ENCODE measurements at places on chromosomes 12 and 14. TPM values are rescaled to one million over a fixed set of nuclear protein-coding genes. Genes with fewer than 3 reads are reported as not detected.

DNA sequence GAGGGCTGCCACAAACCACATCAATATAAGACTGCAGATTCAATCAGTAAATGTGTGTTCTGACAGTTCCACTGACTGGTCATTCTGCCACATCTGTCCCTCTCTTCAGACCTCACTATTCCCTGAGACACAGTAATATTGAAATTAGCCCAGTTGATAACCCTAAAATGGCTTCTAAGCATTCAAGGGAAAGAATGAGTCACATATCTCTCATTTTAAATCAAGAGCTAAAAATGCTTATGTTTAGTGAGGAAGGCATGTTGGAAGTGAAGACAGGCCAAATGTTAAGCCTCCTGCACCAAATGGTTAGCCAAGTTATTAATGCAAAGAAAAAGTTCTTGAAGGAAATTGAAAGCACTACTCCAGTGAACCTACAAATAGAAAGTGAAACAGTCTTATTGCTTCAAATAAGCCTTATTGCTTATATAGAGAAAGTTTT, 24.5 kb upstream of the KIF21A start:
- no peak for DNase-seq

- no peak for DNase-seq
Observed at GRCh38 chr12:78818487-78818886, 46.1 kb upstream of the SYT1 start.

DNA sequence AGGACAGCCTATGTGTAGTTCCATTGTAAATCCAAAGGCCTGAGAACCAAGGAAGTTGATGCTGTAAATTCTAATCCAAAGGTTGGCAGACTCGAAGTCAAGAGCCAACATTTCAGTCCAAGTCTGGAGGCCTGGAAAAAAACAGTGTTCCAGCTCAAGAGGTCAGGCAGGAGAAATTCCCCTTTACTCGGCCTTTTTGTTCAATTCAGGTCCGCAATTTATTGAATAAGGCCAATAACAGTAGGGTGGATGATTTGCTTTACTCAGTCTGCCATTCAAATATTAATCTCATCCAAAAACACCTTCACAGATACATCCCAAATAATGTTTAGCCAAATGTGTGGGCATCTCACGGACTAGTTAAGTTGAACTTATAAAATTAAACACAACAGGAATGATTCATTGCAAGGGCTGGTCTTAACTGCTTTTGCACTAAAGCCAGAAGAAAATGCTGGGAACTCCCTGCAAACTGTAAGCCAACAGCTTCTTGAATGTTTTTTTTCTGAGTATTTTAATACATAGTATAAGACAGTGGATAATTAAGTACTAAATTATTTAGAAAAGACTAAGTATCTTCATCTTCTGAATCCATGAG, 197.4 kb upstream of the GARIN6 start:
- no peak for DNase-seq

DNA sequence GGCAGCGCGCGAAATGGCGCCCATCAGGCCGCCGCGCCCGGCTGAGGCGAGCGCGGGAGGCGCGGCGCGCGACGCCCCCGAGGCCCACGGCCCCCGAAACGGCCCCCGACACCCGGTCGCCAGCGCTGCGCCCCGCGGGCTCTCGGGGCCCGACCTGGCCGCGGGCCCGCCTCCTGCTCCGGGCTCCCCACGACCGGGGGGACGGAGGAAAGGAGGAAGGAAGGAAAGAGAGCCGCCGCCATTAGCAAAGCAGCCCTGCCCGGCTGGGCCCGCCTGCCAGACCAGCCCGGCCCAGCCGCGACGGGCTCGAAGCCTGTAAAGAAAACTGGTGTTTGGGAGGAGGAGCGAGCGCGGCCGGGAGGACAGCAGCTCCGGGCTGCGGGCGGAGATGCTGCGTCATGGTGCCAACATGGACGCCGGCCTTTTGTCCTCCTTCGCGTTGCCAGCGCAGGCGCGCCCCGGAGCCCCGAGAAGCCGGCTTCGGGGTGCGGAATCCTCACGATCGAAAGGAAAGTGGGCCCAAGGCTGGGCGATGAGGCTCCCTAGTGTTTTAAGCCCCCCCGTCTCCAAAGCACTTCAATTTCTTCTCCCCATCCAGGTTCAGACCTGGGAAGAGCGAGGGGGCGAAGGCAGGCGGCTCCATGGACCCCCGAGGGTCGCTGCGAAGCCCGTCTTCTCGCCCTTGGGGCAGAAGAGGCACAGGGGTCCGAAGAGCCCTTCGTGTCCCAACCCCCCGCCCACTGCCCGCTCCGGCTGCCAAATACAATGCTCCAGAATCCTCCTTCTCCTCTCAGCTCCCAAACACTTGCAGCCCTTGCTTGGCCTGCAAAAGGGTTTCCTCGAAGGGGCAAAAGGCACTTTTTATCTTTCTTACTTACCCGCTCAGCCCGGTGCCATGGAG, 2.9 kb upstream of the SETD1B start:
- DNase-seq = no peak

DNA sequence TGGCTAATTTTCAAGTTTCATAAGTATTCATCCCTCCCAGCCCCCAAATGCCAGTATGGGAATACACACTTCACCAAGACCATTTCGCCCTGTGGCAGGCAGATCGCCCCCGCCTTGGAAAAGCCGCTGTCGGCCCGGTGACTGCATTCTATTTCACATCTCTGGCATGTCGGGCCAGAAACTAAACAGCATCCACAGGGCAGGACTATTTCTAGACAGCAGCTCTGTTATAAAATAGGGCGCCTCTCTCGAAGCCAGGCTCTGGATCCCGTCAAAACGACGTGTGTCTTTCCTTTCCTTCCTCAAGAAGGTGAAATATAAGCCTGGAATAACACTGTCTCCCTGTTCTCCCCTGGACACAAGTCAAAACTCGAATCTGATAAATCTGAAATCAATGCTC, 56.8 kb downstream of the GSC start:
- no peak for DNase-seq

DNA sequence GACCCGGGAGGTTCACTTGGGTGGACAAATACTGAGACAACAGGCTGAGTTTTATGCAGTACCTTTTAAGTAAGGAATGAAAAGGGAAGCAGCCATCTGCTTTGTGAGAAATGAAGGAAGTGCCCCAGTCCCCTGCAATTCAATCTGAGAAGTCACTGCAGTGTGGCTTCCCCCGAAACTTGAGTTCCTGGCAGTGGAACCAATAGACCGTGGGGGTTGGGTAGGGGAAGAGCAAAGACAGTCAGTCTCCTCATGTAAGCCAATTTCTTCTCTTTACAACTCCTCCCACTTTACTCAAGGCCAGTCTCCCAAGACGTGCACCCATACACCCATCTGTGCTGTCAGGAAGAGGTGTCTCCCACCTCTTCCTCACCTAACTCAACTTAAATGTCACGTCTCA, 206.5 kb downstream of the BCAT1 start:
- no peak for DNase-seq

The BDKRB1 gene
- polyA plus RNA-seq = 0.33 TPM

The PARPBP gene
- 13.6 TPM for polyA plus RNA-seq

DNA sequence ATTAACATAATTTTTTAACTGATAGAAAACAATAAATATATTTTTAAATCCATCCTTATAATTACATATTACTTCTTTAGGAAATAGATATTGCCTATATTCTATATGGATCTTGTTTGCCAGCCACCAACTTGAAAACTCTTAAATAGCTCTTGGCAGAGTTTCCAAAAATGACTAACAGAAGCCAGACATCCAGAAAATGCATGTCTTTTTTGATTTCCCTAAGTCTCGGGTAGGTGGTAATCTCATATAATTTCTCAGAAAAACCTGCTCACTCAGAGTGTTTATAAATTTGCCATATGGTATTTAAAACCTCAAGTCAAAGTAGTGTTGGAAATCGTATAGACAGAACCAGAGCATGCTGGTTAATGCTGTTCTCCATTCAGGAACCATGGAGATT, 360.4 kb upstream of the FOXG1 start:
- no peak for DNase-seq

- DNase-seq = no peak
Observed at GRCh38 chr14:92670643-92671366, 77.6 kb downstream of the LGMN start.

DNA sequence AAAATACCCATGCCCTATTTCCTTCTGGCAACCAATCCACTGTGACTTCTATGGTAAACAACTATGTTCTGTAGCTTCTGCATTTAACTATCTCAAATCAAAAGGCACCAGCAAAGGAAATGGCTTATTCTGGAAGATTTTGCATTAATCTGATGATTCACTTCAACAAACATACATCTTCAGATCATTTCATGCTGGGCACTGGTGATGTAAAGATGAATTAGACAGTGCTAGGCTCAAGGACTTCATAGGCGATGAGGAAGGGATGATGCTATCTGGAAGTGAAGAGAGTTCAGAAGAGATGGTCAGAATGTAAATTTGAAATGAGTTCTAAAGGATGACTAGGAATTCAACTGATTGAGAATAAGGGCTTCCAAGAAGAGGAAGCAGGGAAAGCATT, 363.3 kb downstream of the PAWR start:
- DNase-seq = no peak

- DNase-seq = no peak
Observed at GRCh38 chr14:53955671-53956426, 776 bp downstream of the BMP4 start.

The WDR89 gene
- 20.8 TPM for polyA plus RNA-seq

DNA sequence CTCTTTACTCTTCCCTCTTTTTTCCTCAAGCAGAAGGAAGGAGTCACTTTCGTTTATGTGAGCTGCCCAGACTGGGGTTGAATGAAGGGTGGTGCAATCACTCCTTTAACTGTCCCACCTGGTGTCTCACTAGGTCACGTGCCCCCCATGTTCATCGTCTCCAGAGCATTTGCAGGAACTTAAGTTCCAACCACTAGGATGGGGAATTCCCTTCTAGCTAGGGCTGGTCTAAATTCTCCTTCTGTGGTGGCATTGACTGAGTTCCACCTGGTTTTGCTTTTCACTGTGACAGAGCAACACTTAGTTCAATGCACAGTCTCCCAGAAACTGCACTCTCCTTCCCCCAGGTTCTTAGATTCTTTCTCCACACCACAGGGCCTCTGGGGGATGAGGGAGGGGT, 9.5 kb downstream of the FANCM start:
- DNase-seq = no peak

The ZNF384 gene
- 82.7 TPM for polyA plus RNA-seq

The SYNDIG1L gene
- polyA plus RNA-seq = 0.30 TPM

- DNase-seq = no peak
Observed at GRCh38 chr12:127546721-127547505, 720.1 kb upstream of the TMEM132C start.

DNA sequence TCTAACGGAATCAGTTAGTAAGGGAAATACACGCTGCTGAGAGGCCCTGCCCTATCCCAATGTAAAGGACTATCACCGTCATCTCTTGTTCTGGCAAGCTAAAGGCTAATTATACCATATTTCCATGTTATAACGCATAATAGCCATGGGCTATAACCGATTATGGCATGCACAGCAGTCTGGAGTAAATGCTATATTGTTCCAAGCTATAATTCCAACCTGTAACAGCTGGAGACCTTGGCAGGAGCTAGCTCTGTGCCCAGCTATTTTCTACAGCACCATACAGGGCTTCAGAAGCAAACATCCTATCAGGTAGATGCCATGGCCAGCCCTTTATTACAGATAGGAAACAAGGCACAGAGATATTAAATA, 26.3 kb downstream of the SYNE3 start:
- no peak for DNase-seq

The CLEC1B gene
- polyA plus RNA-seq = 0.86 TPM

DNA sequence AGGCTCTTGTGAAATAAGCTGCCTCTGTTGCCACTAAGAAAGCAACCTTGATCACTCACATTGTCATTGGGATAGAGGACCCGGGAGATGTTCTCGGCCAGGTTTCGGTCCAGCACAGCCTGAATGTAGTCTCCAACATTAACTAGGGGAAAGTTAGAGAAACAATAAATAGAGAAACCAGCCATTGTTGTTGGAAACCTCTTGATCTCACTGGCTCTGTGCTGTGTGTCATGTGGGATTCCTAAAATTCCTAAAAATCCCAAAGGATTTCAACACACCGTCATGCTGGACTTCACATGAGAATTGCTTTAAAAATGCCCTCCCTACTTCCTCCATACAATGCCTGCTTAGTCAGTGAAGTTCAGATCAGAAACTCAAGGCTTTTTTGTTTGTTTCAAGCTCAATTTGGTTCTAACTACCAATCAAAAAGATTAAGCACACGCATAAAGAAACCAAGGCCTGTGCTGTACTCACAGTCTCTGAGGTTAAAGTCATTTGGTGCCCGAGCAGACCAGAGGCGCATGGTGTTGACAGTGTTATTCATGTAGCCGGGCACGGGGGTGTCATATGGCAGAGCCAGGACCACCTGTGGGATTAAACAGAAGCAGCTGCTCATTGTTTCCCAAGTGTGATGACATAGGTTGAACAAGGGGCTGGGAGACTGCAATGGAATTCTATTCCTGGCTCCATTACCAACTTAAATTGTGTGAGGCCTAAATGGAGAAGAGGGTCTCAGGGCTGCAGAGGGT, 23.6 kb downstream of the PYGL start:
- peak; percentile 37 for DNase-seq

- DNase-seq = no peak
Observed at GRCh38 chr14:94377866-94378470, 10.4 kb downstream of the SERPINA1 start.

- DNase-seq = no peak
Observed at GRCh38 chr14:58353516-58354299, 42.0 kb upstream of the TOMM20L start.

The FAM90A1 gene
- polyA plus RNA-seq = 2.7 TPM

The TRHDE gene
- polyA plus RNA-seq = 23.8 TPM

GRCh38 chr14:61034416-61035120, 53.5 kb downstream of the SLC38A6 start:
- no peak for DNase-seq

The RIPK3 gene
- 3.3 TPM for polyA plus RNA-seq

DNA sequence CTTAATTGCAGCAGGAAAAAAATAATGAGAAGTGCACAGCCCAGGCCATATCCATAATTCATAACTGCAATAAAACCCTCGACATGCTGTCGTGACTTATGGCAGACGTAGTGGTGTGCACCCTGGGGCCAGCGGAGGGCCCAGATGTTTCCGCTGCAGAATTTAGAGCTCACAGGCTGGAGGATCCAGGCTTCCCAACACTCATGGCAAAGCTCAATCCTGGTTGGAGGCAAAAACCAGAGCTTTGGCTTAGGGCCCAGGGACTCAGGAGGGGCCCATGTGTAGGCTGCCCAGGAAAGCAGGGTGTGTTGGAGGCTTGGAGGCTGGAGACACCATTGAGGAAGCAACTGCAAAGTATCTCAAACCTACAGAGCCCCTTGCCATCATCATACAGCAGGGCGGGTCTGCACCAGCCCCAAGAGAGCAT, 68.7 kb downstream of the SERPINA3 start:
- peak; percentile 17 for DNase-seq

- DNase-seq = no peak
Observed at GRCh38 chr12:94954948-94955592, 48.4 kb downstream of the NDUFA12 start.

- no peak for DNase-seq
Observed at GRCh38 chr12:92476844-92477243, 225.9 kb upstream of the PLEKHG7 start.

The MCRS1 gene
- 81.3 TPM for polyA plus RNA-seq

DNA sequence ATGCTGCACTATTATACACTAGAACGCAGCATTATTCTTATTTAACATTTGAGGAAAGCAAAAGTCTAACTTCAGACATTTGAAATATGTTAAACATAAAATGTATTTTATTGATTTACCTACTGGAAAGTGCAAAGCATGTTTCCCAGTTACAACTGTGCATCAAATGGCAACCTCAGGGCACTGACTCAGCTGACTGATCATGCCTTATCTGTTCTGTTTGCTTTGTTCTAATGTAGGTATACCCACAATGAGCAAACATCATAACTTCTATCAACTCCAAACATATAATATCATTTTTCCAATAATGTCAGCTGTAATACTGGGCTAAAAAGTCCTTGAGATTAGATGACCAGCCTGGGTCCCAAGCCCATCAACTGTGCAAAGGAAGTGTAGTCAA, 431.0 kb downstream of the FOXG1 start:
- DNase-seq = no peak

- no peak for DNase-seq
Observed at GRCh38 chr14:68470361-68470760, 322.5 kb downstream of the ZFP36L1 start.

Measured in renal pelvis (tissue), 12 donors.